ENCODE measurements at places on chromosomes 2 and 18.

- DNase-seq, result no peak
These were observed 126.3 kb upstream of the OSR1 start for GRCh38 chr2:19484736-19485135.

DNA sequence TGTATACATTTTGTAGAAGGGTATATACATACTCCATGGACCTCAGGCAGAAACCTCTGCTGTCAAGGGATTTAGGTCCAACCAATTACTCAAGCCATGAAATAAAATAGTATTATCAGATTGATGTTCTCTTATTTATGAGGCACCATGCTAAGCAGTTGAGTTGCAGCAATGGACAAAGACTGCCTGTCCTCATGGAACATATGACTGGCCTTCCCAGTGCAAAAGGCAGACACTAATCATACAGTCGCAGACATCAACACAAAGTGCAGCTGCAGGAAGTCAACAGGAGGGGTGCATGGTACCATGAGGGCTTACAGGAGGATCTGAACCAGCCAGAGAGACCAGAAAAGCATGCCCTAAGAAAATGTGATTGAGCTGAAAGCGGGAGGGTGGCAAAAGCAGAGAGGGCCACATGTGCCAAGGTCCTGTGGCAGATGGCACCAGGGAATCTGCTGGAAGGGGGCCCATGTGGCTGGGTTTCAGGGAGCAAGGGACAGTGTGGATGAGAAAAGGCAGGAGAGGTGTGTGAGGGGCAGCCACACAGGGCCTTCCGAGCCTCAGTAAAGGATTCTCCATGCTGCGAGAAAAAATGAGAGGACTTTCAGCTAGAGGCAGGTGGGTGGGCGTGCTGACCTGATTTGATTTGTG, 61.4 kb upstream of the RNF152 start:
- DNase-seq, result no peak

- no peak for DNase-seq
These were observed 99.2 kb upstream of the ITGA4 start for GRCh38 chr2:181357979-181358378.

DNA sequence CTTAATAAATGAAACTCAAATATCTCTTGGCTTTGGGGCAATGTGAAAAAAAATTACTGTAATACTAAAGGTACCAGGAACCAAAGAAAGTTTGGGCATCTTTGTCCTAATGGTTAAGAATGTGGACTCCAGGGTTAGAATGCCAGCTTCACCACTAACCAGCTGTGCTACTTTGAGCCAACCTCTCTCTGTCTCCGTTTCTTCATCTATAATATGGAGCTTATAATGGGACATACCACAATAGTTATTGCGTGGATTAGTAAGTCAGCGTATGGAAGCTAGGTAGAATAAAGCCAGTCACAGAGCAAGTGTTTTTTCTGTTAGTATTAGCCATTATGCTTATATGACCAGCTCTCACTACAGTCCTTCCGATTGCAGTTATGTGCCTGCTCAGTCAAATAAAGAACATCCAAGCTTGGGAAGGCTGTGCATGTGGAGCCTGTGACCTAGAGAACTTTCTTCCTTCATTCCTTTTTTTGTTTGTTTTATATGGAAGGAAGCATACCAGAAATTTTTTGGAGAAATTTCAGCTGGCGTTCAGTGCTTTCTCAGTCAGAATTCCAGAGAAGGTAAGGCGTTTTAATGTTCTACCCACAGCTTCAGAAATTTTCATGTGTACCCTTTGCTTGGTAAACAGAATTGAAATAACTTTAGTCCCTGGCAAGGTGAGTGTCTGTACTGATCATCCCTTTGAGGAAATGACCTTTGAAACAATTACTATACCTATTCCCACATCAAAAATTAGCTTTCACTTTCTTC, 114.0 kb upstream of the RND3 start:
- DNase-seq, result no peak
